ENCODE measurements at places on chromosomes 1 and 21. TPM values are rescaled to one million over a fixed set of nuclear protein-coding genes. Genes with fewer than 3 reads are reported as not detected.
A peak's percentile ranks its signal among the peaks of the same experiment; 100 is the strongest.

HMGCS2 gene
- not detected for polyA plus RNA-seq

ZNF695 gene
- polyA plus RNA-seq, result 2.0 TPM

SPRR2B gene
- not detected for polyA plus RNA-seq

DYNLT4 gene
- polyA plus RNA-seq, result 0.59 TPM

GPN2 gene
- polyA plus RNA-seq, result 26.3 TPM

UQCRHL gene
- polyA plus RNA-seq, result 0.60 TPM

GPR52 gene
- polyA plus RNA-seq, result not detected

HSF2BP gene
- 1.6 TPM for polyA plus RNA-seq

ANKRD13C gene
- 29.2 TPM for polyA plus RNA-seq

ITLN1 gene
- not detected for polyA plus RNA-seq

DNA sequence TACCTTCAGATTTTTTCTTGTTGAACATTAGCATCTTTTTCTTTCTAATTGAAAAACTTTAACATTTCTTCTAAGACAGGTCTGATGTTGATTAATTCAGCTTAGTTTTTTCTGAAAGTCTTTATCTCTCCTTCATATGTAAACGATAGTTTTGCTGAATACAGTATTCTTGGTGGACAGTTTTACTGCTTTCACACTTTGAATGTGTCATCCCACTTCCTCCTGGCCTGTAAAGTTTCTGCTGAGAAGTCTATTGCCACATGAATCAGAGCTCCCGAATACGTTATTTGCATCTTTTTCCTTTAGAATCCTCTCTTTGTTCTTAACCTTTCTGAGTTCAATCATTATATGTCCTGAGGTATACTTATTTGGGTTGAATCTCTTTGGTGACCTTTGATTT, 344.2 kb downstream of the OLFM3 start:
- DNase-seq, result no peak

DNA sequence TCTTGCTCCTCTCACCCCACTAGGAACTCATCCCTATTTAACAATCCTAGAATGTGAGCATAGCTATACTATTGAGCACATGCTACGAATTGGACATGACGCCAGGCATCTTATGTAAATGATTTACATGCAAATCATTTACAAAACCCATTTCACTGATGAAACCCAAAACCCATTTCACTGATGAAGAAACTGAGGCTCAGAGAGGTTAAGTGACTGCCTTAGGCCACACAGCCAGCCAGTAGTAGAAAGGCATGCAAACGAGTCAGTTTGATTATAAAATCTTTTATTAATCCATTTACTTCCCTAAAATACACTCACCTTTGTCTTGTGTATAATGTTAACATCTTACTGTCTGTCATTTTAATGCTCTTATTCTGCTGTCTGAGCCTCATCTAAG, 87.9 kb downstream of the PLXNA2 start:
- DNase-seq, result no peak

- DNase-seq, result no peak
Measured at GRCh38 chr1:200929530-200930278, 35.0 kb downstream of the INAVA start.

- no peak for DNase-seq
Measured at GRCh38 chr1:246526915-246527314, 19.8 kb upstream of the SMYD3 start.

DNA sequence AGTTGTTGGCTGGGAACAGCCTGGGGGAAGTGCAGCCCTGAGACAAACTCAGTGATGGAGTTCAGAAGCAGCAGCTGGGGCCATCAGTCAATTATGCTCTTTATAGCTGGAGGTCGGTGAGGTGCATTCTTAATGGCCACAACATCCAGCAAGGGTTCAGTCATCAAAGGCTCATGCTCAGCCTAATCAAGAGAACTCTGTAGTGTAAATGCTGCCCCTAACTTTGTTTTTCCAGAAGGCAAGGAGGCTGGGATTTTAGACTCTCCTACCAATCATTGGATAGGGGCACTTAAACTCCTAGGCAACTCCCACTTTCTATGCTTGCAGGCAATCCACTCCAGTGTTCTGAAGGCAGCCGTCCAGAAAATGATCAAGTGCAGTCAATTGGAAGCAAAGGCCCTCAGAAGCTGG, 15.0 kb upstream of the RGS4 start:
- no peak for DNase-seq

GRCh38 chr1:233972951-233973635, 68.6 kb downstream of the SLC35F3 start:
- no peak for DNase-seq

DNA sequence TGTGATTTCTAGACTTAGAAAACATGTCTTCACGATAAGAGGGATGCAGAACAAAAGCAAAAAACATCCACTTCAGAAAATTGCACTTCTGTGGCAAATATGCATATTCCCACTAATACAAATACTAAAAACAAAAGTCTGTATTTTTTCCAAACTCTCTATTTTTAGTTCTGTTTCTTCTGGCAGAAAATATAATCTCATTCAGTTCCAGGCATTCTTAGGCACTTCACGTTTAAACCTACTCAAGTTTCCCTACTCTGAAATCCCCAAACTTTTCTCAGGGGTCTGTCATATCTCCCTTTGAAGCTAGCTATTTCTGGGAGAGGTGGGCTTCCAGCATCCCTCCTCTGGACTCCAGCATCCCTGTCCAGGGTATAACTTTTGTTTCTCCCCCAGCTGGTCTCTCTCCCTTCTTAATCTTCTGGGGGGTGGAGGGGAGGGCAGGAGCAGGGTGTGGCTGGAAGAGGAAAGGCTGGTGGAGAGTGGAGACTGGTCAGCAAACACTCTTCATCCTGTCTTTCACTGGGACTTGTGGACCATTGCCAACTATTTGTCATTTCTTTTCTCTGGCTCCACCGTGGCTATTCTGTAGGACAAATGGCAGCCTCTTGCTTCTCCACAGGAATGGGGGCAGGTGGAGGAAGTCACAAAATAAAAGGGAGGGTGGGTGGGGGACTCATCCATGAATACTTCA, 19.6 kb upstream of the NCF2 start:
- DNase-seq, result peak; percentile 60

DNA sequence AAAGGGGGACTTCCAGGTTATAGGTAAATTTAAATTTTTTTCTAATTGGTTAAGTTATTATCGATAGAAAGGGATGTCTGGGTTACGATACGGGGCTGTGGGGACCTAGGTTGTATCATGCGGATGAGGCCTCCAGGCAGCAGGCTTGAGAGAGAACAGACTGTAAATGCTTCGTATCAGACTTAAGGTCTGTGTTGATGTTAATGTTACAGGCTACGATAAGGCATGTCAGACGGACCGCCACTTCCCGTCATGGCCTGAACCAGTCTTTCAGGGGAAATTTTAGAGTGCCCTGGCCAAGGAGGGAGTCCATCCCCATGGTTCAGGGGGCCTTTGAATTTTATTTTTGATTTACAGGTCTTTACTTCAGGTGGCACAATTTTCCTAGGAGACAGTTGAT, 16.7 kb downstream of the ABCG1 start:
- DNase-seq, result no peak

GRCh38 chr1:231410036-231410612, 12.0 kb downstream of the EGLN1 start:
- DNase-seq, result peak; percentile 59

DNA sequence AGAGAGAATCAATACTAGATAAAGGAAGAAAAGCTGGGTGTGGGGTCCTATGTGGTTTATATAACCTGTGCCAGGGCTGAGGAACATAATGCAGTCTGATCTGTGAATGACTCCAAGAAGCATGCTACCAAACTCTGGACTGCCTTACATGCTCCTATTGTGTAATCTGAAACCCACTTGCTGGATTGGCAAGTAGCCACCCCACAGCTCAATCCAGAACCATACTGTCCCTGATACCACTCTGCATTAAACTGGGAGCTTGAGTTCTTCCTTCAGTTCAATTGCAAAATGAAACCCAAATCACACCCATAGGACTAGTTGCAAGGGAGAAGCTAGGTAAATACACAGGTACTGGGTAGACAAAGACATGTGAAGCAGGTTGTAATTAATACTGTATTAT, 115.4 kb upstream of the NEGR1 start:
- peak; percentile 77 for DNase-seq

DNA sequence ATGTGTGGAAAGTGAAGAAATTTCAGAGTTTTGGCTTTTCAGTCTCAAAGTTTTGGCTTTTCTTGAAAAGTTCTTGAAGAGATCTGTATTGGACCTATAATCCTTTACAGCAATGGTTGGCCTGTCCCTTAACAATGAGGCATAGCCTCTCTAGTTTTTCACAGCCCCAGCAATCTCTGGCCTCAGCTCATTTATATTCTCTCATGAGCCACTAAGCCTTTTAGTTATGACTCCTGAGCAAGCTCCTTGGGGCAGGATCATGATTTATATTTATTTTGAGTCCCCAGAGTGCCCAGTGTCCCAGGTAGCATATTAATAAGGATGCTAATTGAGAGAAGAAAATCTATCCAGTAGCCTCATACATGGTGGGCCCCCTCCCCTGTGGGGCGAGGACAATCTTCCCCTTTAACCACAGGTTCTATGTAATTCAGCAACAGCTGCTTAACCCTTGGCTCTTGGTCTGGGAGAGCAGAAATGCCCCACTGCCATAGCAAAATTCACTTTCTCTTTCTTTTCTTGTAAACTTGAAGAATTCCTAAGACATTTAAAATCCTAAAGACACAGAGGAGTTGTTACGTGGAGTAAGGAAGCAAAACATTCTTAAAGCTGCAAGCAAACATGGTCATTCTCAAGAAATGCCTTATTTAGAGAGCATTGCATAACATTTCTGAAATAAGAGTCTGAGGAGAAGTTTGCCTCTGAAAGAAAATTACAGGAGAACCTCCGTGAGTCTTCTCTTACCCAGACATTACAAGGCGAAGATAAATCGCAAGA, 6.3 kb downstream of the NGF start:
- DNase-seq, result peak; percentile 68

DNA sequence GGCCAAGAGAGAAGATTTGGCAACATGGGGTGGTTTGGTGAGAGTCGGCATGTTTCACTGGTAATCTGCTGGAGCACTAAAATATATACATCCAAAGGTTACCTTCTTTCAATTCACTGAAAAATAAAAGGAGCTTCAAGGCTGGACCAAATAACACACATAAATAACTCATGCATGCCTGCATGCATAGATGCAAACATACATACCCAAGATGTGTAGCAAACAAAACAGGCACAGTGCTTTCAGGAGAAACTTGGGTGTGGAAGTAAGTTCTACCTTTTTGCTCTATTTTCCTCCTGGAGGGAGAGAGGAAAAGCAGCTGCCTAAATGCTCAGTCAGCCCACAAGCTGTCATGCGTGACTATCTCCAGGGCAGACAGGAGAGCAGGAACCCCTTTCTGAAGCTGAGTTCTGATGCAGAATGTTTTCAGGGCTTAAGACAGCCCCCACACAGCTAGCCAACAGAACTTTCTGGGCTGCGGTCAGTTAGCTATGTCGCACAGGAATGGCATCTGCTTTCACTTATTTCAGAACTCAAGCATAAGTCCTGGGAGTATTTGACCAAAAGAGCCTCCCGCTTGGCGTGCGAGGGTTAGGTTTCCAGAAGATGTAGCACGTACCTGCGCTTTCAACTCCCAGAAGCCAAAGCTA, 166.2 kb downstream of the TOMM20 start:
- DNase-seq, result peak; percentile 99

GRCh38 chr1:10639775-10640578, 156.5 kb downstream of the CASZ1 start:
- DNase-seq, result no peak

DNA sequence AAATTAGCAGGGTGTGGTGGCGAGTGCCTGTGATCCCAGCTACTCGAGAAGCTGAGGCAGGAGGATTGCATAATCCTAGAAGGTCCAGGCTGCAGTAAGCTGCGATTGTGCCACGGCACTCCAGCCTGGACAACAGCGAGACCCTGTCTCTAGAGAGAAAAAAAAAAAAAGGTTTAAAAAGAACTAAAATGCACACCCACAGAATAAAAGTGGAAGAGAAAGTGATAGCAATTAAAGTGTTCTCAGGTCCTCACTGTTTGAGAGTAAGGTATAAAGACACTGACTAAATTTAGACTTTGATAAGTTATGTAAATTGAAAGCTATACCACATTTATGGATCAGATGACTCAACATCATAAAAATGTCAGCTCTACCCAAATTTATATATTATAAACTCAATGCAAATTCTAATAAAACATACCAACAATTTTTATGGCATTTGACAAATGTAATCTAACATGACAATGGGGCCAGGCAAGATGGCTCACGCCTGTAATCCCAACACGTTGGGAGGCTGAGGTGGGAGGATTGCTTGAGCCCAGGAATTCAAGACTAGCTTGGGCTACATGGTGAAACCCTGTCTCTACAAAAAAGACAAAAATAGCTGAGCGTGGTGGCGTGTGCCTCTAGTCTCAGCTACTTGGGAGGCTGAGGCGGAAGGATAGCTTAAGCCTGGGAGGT, 11.8 kb downstream of the ZBTB17 start:
- DNase-seq, result no peak

GRCh38 chr1:165942927-165943597, 115.6 kb downstream of the UCK2 start:
- DNase-seq, result peak; percentile 20

GRCh38 chr1:115706587-115707425, 61.7 kb downstream of the CASQ2 start:
- DNase-seq, result peak; percentile 61

DNA sequence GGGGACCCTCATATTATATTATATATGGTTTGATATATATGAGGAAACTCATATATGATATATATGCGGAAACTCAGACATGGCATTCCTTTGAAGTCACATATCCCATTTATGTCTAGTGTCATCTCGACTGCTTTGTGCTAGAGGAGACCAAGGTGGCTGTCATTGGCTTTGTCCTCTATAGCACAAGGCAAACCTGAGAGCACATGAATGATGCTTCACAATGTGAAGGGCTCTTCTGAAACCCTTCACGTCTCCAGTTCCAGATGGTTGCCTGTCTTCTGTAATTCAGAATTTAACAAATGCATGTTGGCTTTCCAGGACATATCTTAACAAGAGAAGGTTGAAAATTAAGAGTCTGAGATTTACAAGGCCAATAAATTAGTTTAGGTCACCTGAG, 303.6 kb downstream of the BARHL2 start:
- no peak for DNase-seq

DNA sequence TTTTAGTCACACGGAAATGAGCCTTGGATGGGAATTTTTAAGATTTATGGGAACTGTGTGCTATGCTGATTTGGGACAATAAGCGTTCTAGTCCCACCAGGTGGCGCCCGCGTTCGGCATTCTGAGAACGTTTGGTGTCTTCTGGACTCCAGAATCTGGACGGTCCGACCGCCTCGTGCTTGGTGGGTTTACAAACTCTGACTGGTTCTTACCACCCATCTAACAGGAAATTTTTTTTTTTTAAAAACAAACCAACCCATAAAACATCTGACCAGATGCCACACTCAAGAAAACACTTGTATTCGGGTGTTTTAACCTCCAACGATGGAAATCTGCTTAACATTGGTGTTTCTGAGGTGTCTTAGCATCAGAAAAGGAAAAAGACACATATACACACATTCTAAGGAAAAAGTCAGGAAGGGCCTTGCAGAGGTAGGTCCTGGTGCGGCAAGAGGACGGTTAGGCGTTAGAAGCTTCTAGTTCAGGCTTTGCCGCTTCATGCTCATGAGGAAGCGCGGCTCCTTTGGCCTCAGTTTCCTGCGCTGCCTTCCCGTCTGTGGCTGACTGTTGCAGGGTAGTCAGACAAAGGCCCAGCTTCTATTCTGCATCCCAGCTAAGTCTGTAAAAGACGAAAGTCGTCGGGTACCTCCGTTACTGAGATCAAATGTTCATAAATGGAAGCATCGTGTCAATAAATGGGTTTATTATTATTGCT, 814 bp upstream of the DYRK3 start:
- peak; percentile 97 for DNase-seq

- DNase-seq, result no peak
Measured at GRCh38 chr1:230935852-230936251, 42.8 kb downstream of the TTC13 start.
